ENCODE measurements at places on chromosomes 5 and 9. TPM values are rescaled to one million over a fixed set of nuclear protein-coding genes. Genes with fewer than 3 reads are reported as not detected.

The RABEPK gene
- 37.4 TPM for total RNA-seq

The PCDHB6 gene
- 0.26 TPM for total RNA-seq

The FOCAD gene
- 34.9 TPM for total RNA-seq

DNA sequence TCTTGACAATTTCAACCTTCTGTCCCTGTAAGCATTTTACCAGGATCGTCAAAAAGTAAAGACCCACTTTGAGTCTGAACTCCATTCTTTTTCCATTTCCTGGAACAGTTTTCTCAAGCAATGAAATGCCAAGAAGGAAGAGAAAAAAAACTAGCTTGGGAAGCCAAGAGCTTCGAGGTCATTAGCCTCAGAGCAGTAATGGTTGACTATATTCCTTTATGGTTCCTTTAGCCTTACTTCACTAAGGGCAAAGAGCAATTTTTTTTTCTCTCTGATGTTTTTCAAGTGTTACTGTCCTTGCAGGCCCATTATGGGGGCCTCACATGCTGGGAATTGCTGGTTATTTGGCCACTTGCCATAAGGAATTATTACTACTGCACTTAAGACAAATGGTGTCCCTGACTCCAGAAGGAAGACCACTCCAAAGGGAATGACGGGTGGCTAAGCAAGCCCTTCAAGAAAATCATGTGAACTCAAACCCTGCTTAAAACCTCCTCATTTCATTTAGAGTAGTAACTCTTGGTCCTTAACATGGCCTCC, 37.1 kb downstream of the BNC2 start:
- no peak overlapping the region for H3K27ac ChIP-seq
- no peak for DNase-seq
- no peak overlapping the region for H3K4me3 ChIP-seq
- H3K27me3 ChIP-seq: no peaks in the 10 kb centered on the region
- H3K36me3 ChIP-seq: peaks cover 10% of the 10 kb centered on the region

DNA sequence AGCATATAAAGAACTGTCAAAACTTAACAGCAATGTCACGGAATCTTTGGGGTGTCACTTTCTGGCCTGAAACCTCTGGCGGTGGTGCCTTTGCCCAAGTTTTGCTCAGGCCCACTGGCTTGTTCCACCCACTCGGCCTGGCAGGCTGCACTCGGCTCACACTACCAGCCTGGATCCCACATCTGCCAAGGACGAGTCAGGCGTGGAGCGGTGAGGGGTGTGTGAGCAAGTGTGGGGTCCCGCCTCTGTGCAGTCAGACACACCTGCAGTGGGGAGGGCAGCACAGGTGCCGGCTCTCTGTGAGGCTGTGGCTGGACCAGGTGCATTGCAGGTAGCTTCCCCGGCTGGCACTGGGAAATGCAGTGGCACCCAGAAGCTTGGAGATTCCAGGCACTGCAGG, 40.0 kb downstream of the TSPAN17 start:
- no peak overlapping the region for H3K27ac ChIP-seq
- peaks cover 45% of the 10 kb centered on the region for H3K27me3 ChIP-seq
- H3K36me3 ChIP-seq: no peaks in the 10 kb centered on the region
- no peak for DNase-seq
- no peak overlapping the region for H3K4me3 ChIP-seq
- no peaks in the 10 kb centered on the region for H3K4me1 ChIP-seq

- no peak for DNase-seq
- H3K27ac ChIP-seq: no peak overlapping the region
- H3K4me3 ChIP-seq: no peak overlapping the region
- H3K36me3 ChIP-seq: no peaks in the 10 kb centered on the region
- H3K27me3 ChIP-seq: no peaks in the 10 kb centered on the region
Measured at GRCh38 chr5:6251565-6252102, 126.7 kb downstream of the MED10 start.

GRCh38 chr5:52837591-52838001, 49.9 kb downstream of the ITGA1 start:
- peak overlapping the region; percentile 71 for H3K4me3 ChIP-seq
- H3K36me3 ChIP-seq: peaks cover 12% of the 10 kb centered on the region
- no peaks in the 10 kb centered on the region for H3K27me3 ChIP-seq
- peaks cover 75% of the 10 kb centered on the region for H3K4me1 ChIP-seq
- H3K27ac ChIP-seq: peak overlapping the region; percentile 84

GRCh38 chr5:159765135-159765433, 151.2 kb upstream of the ADRA1B start:
- no peaks in the 10 kb centered on the region for H3K27me3 ChIP-seq
- peak overlapping the region; percentile 83 for H3K27ac ChIP-seq
- no peak overlapping the region for H3K4me3 ChIP-seq
- peaks cover 17% of the 10 kb centered on the region for H3K36me3 ChIP-seq

- H3K27ac ChIP-seq: no peak overlapping the region
- no peaks in the 10 kb centered on the region for H3K4me1 ChIP-seq
- no peak overlapping the region for H3K4me3 ChIP-seq
- peaks cover 4% of the 10 kb centered on the region for H3K27me3 ChIP-seq
- no peaks in the 10 kb centered on the region for H3K36me3 ChIP-seq
Measured at GRCh38 chr5:56402266-56403220, 169.4 kb upstream of the ANKRD55 start.

Data from HFFc6 (cell line).